GM06990 (cell line): ENCODE measurements at places on chromosomes 1 and 21.

DNA sequence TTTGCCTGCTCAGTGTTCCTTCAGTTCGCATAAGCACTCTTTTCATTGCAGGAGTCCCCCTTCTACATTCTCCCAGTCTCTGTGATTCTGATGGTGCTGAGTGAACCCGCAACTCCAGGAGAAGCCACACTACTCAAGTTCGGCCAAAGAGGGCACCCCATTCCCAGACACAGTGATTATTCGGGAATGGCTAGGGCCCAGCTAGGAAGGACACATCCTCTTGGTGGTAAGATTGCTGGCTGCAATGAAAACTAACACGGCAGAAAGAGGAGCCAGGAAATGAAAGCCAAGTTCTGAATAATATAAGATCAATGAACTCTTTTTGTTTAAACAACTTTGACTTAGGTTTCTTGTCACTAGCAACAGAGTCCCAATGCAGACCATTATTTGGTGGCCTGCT lies 14.9 kb downstream of the CREG1 start:
- DNase-seq, result no peak

- no peak for DNase-seq
These were observed 19.5 kb downstream of the KCNH1 start for GRCh38 chr1:211114446-211114845.

DNA sequence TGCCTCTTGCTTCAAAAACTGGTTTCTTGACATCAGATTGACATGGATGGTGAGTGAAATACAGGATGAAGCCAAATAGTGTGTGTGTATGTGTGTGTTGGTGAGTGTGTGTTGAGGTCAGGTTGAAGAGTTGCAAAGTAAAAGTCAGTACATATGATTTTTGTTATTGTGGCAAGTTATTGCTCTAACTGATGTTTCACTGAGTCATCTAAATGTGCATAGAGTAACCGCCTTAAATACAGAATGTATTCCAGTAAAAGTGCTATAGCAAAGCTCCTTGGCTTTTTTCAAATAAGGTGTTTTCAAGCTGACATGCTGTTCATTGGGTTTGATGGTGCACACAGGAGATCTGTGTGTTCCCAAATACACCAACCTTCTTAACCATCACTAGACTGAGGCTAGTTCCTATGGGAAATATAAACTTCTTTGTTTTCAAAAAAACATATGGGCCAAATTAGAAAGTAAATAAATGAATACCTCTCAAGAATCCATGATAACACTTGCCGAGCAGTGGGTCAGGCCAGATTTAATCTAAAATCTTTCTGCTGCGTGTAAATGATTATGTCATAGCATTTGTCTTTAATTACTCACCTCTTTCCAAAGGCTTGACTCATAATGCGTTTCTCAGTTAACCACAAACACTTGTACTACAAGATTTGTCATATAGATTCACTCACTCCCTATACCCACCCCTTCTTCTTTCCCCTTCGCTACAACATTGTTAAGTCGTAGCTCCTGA lies 151.1 kb downstream of the LYPLAL1 start:
- peak; percentile 3 for DNase-seq

DNA sequence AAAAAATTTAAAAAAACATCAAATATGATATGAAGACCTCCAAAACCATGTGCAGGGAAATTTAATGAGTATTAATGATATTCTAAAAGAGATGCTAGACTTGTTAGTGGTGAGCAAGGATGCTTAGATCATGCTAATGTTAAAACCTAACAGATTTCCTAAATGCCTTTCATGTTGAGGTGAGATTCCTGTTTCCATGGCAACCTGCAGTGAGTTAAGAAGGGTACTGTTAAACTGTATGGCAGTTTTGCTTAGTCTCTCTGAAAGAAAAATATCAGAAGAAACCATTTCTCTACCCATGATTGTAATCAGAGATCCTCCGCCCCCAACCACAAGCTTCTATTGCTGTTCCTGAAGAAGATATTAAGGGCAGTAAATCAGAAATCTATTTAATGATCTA lies 321.6 kb upstream of the LRRC7 start:
- DNase-seq, result no peak

DNA sequence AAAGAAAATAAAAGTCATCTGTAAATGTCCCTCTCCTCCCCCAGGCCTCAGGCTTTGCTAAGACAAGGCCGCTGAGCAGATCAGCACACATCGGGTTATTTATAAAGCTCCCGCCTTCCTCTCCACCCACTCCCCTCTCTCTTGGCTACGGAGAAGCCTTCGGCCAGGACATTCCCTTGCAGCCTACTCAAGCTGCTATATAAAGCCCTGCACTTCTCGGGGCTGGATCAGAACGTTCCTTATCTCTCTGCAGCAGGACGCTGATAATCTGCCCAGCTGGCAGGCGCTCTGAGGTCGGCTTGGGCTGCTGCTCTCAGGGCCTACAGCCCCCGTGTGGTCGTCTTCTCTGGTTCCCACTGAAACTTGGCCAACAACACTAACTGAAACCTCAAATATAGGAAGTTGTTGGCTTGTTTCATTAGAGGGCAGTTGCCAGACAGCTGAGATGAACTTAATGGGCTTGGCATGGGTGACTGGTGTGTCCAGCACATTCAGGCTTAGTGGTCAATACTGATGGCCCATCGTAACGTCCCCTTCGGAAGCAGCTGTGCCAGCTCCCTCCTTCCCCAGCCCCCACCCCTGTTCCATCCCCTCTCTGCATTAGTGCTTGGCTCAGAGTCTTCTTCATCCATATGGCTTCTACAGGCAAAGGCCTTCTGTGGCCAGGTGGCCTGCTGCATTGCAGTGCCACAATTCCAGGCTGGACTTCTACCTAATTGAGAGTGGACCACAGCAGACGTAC lies 64.6 kb downstream of the IER5 start:
- DNase-seq, result peak; percentile 81

GRCh38 chr1:7250176-7250575 lies 464.9 kb downstream of the CAMTA1 start:
- DNase-seq, result no peak
